ENCODE measurements at places on chromosomes 3 and 15. TPM values are rescaled to one million over a fixed set of nuclear protein-coding genes. Genes with fewer than 3 reads are reported as not detected.

Gene GPR27
- 11.2 TPM for polyA plus RNA-seq

Gene WNT5A
- 31.6 TPM for polyA plus RNA-seq

DNA sequence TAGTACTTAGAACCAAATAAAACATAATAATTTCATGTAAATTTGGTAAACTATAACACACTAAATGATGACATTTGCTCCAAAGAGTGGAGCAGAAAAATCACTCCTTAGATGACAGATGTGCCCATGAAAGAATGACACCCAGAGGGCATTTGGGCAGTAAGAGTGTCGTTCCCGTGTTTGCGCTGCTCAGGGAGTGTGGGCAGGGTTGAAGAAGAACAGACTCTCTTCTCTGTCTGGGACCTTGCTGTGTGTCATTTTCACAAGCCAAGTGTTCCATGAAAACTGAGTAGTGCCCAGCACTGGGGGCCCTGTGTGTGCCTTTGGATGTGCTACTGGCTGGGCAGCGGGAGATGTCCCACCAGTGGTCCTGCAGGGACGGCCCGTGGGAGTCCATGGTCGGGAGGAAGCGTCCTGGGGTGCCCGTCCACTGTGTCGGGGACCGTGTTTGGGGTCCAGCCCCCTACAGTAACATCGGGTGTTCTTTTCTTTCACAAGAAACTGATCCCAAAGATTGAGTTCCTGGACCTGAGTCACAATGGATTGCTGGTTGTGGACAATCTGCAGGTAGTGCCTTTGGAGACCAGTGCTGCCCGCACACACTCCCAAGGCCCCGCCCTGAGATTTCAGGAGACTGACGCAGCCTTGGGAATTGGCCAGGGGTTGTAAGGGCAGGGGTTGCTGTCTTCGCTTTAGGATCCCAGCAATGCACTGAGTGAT lies 17.9 kb upstream of the STAB1 start:
- no peak for DNase-seq

Gene WDR72
- 59.2 TPM for polyA plus RNA-seq

- no peak for DNase-seq
Observed at GRCh38 chr3:176987901-176988650, 209.2 kb downstream of the TBL1XR1 start.

GRCh38 chr3:172340583-172340982 lies 107.7 kb downstream of the GHSR start:
- no peak for DNase-seq

- DNase-seq = no peak
Observed at GRCh38 chr3:55190331-55190730, 262.5 kb upstream of the LRTM1 start.

GRCh38 chr15:33313491-33313890 lies 2.7 kb downstream of the RYR3 start:
- DNase-seq = no peak

DNA sequence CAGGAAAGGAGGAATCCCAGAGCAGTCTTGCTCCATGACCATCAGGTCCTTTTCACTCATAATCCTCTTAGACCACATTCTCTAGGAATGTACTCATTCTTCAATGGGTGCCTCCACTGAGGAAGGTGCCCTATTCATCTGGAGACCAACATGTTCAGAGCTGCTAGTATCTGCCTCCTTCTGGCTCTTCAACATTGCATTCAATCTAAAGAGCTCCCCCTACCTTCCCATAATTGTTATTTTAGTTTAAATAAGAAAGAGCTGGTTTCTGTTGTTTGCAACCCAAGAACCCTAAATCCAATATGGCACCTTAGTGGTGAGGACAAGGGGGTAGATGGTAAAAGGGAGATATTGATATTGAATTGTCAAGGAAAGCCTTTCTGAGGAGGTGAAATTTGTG lies 67.6 kb downstream of the SCN11A start:
- no peak for DNase-seq

GRCh38 chr15:92848852-92849598 lies 51.1 kb upstream of the CHD2 start:
- no peak for DNase-seq

Gene ACOX2
- 43.8 TPM for polyA plus RNA-seq

Gene ZBED2
- polyA plus RNA-seq = 0.49 TPM

Gene OSTN
- 10.3 TPM for polyA plus RNA-seq

GRCh38 chr3:126344380-126345041 lies 12.7 kb downstream of the KLF15 start:
- DNase-seq = no peak

Gene ASB14
- 0.68 TPM for polyA plus RNA-seq

DNA sequence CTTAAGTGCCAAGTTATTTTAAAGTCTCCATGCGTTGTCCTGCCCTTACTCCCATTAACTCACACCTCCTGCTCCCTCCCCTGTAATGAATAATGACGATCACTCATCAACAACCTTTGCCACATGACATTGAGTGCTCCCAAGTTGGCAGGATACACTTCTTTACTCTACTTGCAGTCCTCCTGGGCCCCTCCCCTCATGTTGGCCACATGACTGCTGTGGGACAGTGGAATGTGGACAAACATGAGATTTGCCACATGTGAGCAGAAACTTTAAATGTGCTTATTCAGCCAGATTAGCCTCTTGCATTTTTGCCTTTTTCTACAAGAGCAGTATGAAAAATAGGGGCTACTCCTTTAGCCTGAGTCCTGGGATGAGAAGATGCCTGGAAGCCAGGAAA lies 167.9 kb downstream of the DCLK3 start:
- DNase-seq = no peak

Gene AGBL1
- polyA plus RNA-seq = 0.16 TPM

GRCh38 chr3:67077656-67078055 lies 79.5 kb downstream of the KBTBD8 start:
- DNase-seq = no peak

Gene ANKRD28
- polyA plus RNA-seq = 38.3 TPM

GRCh38 chr3:11476735-11477144 lies 167.0 kb downstream of the VGLL4 start:
- DNase-seq = no peak

- DNase-seq = no peak
Observed at GRCh38 chr3:52777127-52777958, at the start of gene ITIH1. TSS of gene ITIH1 (plus strand) at chr3:52777599. CDS start at chr3:52777616, 17 bp downstream.

Data from renal cortex interstitium (tissue), 15 donors.